ENCODE measurements at places on chromosomes 4 and X. TPM values are rescaled to one million over a fixed set of nuclear protein-coding genes. Genes with fewer than 3 reads are reported as not detected.

GRCh38 chr4:148025981-148026380, 294.1 kb downstream of the ARHGAP10 start:
- DNase-seq, result peak; percentile 68

GRCh38 chrX:70808942-70809940, 99.3 kb downstream of the TEX11 start:
- DNase-seq, result no peak

MFAP3L gene
- 0.13 TPM for total RNA-seq

ADH4 gene
- not detected for total RNA-seq

ELF4 gene
- total RNA-seq, result 5.9 TPM

Data from MG63 (cell line).